ENCODE measurements at places on chromosomes 11 and 22. TPM values are rescaled to one million over a fixed set of nuclear protein-coding genes. Genes with fewer than 3 reads are reported as not detected.

DNA sequence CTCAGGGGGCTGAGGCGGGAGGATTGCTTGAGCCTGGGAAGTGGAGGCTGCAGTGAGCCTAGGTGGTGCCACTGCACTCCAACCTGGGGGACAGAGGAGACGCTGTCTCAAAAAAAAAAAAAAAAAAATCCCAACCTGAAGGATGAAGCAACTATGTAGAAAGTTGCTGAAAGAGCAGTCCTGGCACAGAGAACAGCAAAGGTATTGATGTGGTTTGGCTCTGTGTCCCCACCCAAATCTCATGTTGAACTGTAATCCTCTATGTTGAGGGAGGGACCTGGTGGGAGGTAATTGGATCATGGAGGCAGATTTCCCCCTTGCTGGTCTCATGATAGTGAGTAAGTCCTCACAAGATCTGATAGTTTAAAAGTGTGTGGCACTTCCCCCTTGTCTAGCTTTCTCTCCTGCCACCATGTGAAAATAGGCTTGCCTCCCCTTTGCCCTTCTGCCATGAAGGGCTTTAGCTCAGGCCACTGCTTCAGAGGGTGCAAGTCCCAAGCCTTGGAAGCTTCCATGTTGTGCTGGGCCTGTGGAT is 10.7 kb upstream of the SERPING1 start:
- DNase-seq, result no peak

DNA sequence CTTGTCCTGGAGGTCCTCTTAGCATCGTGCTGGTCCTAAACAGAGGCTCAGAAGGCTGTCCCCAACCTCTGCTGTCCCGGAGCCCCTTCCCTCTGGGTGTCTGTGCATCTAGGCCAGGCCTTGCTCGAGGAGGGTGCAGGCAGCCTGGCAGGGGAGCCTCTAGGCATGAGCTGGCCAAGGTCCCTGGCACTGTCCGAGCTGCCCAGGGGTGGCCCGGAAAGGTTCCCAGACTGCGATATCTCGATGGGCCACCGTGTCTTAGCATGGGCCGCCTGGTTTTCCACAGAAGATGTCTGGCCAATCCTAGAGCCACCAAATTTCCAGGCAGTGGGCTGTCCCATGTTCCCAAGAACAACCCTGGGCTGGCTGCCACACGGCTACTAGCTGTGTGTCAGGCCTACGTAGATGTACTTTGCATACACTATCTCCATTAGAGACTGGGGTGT is 24.6 kb upstream of the SMIM38 start:
- no peak for DNase-seq

GRCh38 chr11:1652771-1653540 is 23.4 kb downstream of the KRTAP5-5 start:
- peak; percentile 94 for DNase-seq

- DNase-seq, result no peak
Observed at GRCh38 chr11:60265373-60266214, 14.9 kb upstream of the MS4A4A start.

DNA sequence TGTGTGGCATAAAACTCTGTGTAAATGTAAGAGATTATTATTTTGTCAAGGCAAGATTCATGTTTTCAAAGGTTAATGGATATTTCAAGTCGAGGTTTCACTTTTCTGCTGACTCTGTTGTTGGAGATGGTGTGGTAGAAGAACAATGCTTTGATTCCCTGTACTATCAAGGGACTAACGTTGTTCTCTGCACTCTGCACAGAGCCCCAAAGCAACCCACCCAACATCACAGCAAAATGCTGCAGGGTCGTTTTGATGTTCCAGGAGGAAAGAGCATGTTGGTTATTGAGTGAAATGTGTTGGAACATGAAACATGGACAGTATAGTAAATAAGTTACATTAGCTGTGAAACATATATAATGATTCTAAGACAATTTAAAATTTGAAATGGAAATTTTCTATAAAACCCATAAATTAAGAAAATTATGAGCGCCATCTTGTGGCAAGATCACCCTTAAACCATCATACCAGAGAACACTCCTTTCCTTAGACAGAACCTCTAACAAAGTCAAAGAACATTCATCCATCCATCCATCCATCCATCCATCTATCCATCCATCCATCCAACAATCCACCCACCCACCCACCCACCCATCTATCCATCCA is 164.4 kb upstream of the ZBED5 start:
- no peak for DNase-seq

GRCh38 chr11:106047631-106048030 is 25.6 kb upstream of the MSANTD4 start:
- no peak for DNase-seq

DNA sequence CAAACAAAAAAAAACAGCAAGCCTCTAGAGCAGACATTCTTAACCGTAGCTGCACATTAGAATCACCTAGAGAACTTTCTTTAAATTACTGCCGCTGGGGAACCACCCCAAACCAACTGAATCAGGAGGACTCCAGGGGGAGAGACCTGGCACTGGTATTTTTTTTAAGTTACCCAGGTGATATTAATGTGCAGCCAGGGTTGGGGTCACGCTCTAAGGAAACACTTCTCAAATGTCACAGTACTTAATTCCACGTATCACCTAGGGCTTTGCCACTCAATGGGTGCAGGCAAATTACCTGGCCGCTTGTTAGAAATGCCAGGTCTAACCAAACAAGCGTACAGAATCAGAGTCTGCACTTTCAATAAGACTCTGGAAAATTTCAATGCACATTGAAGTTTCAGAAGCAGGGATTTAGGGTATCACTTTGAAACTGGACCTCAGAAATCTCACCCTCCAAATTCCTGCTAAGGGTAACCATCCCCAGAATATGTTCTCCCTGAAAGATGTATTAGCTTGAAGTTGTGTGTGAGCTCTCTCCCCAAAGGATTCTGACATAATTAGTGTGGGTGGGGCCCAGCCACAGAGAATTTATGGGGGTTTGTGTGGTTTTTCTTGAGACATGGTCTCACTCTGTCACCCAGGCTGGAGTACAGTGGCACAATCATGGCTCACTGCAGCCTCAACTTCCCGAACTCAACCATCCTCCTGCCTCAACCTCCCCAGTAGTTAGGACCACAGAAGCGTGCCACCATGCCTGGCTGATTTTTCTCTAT is 12.7 kb upstream of the ISX start:
- no peak for DNase-seq

ARRB1 gene
- 30.3 TPM for total RNA-seq

DNA sequence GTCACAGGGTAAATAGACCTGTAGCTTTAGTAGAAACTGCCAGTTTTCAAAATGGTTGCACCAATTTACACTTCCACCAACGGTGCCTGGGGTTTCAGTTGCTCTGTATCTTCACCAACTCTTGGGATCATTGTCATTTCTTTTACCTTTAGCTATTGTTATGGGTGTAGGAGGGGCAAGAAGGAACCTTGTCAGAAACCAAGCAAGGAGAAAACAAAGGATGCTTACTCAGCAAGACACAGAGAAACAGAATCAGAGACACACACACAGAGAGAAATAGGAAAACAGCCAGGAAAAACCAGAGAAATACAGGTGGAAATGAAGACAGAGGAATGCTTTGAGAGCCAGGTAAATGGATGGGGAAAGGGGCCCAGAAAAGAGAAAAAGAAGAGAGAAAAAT is 367.6 kb downstream of the MIAT start:
- DNase-seq, result no peak

POU2AF2 gene
- not detected for total RNA-seq

DNA sequence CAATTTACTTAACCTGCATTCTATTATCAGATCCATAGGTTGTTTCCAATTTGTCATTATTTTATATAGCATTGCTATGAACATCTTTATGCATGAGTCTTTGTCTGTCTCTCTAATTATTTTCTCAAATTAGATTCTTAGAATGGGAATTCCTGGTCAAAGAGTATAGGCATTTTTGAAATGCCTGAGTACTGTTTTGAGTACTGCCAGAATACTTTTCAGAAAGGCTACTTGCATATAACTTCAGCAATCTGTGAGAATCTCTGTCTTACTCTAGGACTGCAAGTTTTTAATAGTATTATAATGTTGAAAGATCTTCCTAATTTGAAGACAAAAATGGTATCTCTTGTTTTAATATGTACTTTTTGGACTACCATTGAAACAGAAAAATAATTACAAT is 56.6 kb downstream of the KCNC1 start:
- DNase-seq, result no peak

KCNQ1 gene
- total RNA-seq, result 40.0 TPM

HSPB2 gene
- 43.7 TPM for total RNA-seq

TMEM132A gene
- 6.3 TPM for total RNA-seq

- DNase-seq, result no peak
Observed at GRCh38 chr11:75504501-75504900, 21.2 kb downstream of the GDPD5 start.

- DNase-seq, result no peak
Observed at GRCh38 chr22:26763633-26764361, 106.4 kb downstream of the MIAT start.

GRCh38 chr22:42283278-42284201 is 13.1 kb upstream of the TCF20 start:
- DNase-seq, result peak; percentile 56

TMEM191C gene
- total RNA-seq, result 1.2 TPM

SCO2 gene
- total RNA-seq, result not detected

- no peak for DNase-seq
Observed at GRCh38 chr11:75476739-75477613, 44.0 kb upstream of the KLHL35 start.

SEPTIN5 gene
- 120 TPM for total RNA-seq

DNA sequence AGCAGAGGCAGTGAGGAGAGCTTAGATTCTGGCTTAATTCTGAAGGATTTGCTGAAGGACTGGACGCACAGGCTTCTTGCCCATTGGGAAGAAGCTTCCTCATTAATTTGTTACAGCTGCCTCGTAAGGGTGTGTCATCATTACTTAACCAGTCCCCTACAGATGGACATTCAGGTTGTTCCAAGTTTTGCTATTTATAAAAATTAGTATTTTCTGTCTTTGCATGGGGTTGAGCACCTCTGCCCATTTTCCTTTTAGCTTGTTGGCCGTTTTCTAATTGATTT is 38.1 kb downstream of the CAPN1 start:
- DNase-seq, result no peak

DNA sequence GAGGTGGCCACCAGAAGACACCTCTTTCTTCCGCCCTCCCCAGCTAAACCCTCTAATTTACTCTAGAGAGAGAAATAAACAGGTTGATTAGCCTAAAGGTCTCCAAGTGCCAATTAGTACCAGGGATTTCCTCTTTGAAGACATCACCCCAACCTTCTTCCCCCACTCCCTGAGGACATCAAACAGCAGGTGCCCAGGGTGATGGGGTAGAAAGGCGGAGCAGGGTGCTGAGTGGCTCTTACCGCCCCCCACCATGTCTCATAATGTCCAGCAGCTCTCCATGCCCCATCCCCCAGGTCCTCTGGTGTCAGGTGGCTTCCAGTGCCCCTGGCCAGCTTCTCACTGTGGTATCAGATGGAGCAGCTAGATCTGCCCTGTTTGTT is 5.3 kb upstream of the GNAZ start:
- DNase-seq, result peak; percentile 51

DNA sequence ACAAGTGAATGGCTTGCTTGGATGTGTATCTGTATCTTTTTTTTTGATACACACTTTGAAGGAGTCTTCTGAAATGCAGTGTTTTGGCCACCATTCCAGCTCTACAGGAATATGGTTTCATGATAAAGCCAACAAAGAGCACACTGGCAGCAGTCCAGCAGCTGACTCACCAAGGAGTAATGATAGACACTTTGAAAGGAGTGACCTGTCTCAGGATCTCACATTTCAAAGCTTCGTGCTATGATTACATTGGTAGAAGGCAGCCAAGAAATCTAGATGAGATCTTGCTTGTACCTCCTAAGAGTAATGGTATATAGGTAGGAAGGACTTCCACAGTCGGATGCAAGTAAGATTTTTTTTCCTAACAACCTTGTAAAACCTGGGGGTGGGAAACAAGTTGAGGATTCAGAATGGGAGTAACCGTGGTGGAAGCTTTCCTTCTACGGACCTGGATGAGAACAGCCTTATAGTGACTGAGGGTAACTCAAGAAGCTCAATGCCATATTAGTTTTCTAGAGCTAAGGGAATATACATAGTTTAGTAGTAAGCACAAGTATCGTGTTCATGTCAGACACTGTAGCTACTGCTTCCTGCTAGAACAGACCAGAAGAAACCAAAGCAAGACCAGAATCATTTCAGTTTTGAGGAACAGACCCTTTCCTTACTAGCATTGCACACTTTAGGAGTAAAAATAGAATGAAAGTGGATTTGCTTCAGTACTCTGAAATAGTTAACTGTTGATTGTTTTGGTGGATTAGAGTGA is 25.0 kb downstream of the MTMR3 start:
- peak; percentile 83 for DNase-seq

GRCh38 chr11:20238712-20239111 is 78.4 kb upstream of the DBX1 start:
- no peak for DNase-seq

GRCh38 chr11:123233280-123233974 is 38.4 kb upstream of the CLMP start:
- DNase-seq, result no peak

GRCh38 chr22:31342389-31343140 is 3.6 kb downstream of the PATZ1 start:
- DNase-seq, result no peak

GRCh38 chr22:46742576-46743221 is 4.6 kb upstream of the CERK start:
- DNase-seq, result peak; percentile 45

DDTL gene
- total RNA-seq, result 1.5 TPM

DNA sequence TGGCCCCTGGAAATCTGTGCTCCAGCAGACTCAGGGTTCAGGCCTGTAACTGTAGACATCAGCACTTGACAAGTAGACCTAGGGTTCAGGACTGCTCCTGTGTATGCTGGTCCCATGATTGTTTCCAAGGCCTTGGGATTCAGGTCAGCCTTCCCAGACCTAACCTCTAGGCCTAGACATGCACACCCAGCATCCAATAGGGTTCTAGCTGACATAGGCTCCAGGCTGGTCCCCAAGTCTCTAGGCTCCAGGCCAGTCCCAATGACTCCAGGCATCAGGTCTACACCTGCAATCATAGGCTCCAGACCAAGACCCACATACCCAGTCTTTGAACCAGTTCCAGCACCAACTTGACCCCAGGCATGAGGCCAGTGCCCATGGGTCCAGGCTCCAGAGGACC is 166.2 kb upstream of the GRIA4 start:
- no peak for DNase-seq

DNA sequence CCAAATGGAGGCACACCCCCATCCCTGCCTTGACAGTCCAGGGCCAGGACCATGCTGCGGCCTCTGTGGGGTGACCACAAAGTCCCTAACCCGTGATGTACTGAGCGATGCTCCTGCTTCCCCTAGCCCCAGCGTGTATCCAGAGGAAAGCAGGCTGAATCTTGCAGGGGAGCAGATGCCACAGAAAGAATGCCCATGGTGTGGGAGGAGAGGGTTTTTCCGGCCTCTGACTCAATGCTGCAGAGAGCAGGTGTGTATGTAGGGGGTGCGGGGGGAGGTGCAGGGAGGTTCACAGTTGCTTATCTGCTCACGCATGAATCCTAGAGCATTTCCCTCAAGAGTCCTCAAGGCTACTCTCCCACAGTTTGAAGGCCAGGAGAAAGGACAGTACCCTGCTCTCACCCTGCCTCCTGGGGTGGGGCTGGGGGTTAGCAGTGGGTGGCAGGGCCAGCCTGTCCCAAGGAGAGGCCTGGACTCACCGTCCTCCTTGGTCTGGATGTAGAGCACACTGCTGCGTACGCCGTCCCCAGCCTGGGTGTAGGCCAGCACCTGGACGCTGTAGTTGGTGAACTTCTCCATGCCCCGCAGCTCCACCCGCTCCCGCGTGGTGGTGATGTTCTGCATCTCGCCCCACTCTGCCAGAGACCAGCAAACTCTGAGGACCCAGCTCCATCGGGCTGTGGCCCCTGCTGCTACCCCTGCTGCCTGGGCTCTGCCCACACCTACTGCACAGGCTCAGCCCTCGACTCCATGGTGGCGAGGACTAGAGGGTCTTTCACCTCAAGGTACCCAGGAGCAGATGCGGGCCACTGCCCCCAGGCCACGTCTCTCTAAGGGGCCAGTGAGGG is 130.8 kb downstream of the CEP164 start:
- no peak for DNase-seq

HIC2 gene
- total RNA-seq, result 1.4 TPM
